ENCODE measurements at places on chromosomes 12 and 14.

DNA sequence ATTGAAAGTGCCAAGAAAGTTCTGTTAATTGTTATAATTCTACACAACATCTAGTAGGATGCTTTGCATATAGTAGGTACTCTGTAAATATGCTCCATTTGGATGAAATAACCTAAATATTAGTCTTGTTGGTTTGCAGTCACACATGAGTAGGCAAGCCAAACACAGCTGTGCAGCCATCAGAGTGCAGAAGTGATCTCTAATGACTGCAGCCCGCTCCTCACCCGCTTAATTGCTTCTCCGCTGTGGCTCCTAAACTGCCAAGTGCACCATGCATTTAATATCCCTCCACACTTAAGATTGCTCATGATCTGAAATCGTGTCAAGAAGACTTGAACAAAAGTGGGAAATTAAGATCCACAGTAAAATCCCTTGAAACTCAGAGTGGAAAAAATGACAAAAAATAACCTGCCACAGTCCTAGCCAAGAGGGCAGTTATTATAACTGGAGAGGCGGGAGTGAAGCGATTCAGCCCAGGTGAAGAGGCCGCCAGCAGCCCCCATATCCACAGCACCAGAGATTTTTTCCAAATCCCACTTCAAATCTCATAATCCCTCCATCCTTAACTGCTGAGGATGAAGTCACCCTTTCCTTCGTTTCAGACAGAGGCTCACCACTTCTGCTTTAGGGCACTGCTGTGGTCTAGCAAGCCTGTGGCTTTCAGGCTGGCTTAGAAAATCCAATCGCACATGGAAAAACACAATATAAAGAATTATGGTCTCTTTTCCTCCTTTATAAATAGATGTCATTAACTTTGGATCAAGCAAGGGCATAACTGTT, 69.5 kb downstream of the TMEM30B start:
- peak; percentile 77 for DNase-seq

- DNase-seq: peak; percentile 63
Measured at GRCh38 chr12:69553628-69554248, 31.5 kb upstream of the CCT2 start.

DNA sequence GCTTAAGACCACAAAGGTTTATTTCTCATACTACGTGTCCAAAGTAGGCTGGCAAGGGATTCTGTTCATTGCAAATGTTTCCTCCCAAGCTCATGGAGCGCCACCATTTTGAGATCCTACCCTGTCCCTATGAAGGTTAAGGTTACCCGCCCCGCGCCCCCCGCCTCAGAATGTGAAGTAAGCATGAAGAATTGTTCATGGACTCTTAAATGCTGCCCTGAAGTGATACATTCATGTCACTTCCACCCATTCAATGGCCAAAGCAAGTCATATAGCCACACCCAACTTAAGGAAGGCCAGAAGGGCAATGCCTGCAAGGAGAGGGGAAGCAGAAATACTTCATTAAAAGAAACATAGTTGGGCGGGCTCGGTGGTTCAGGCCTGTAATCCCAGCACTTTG, 4.2 kb downstream of the TMEM253 start:
- DNase-seq: no peak

DNA sequence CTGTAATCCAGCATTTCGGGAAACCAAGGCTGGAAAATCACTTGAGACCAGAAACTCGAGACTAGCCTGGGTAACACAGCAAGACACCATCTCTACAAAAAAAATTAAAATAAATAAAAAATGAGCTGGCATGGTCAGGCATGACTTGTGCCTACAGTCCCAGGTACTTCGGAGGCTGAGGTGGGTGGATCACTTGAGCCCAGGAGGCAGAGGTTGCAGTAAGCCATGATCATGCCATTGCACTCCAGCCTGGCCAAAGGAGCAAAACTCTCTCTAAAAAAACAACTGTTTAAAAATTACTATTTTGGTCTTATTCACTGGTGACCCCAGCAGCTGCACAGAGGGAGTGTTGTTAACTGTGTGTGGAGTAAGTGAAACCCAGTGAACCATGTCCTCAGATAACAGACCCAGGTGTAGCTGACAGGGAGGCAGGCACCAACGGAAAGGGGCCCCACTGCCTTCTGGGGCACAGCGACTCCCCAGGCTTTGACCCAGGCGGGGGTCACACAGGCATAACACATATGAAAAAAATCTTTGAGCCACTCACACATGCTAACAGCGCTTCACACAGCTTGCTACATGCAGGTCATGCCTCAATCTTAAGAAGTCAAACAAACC, 12.1 kb downstream of the DDX54 start:
- no peak for DNase-seq

GRCh38 chr12:127507341-127507740, 759.6 kb upstream of the TMEM132C start:
- no peak for DNase-seq

GRCh38 chr14:40115583-40115982, 683.4 kb upstream of the FBXO33 start:
- DNase-seq: no peak

DNA sequence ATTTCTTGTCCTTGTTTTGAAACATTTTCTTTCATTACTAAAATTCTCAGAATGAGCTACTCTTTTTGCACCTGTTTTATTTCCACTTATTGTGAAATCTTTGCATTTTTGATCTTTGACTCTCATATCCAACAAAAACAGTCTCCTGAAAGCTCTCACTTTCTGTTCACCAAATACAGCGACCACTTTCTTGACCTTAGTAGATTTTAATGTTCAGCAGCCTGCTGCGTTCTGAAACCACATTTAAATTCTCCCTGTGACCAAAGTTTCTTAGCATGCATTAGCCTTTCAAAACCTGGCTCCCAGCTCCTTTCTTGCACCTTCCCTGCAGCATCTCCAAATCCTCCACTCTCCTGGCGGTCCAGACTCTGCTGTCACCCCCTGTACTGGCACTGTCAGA, 404.4 kb upstream of the PDE3A start:
- no peak for DNase-seq

DNA sequence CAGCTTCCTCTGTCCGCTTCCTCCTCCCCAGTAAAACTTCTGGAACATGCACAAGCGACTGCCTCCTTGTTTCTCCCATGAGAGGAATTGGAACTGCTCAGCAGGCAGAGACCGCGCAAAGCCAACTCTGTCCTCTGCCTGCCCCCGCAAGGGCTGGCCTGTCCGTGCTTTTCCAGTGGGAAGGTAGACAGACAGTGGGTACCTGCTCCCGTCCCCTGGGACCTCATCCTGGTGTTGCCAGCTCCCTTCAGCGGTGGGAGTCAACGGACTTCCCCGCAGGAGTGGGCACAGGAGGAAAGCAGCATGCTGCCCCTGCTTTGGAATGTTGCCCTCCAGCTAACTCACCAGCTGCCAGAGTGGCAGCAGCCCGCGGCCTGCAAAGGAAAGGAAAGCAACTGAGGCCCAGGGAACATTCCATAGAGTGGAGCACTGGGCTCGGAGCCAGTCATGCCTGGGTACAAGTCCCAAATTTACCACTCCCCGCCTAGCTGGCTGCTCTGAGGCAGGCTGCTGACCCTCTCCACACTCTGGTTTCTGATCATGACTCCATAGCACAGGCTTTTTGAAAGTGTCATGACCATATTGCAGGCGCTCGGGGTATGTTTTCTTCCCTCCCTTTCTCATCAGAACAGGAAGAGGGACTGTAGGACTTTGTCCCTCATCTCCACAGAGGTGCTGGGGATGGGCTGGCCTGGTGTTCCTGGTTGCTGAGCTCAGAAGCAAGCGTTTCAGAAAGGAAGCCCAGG, 89.2 kb upstream of the CLMN start:
- no peak for DNase-seq

- peak; percentile 84 for DNase-seq
Measured at GRCh38 chr12:124625867-124626675, 58.7 kb upstream of the NCOR2 start.

GRCh38 chr14:100286484-100287191, 19.6 kb downstream of the SLC25A29 start:
- DNase-seq: no peak

DNA sequence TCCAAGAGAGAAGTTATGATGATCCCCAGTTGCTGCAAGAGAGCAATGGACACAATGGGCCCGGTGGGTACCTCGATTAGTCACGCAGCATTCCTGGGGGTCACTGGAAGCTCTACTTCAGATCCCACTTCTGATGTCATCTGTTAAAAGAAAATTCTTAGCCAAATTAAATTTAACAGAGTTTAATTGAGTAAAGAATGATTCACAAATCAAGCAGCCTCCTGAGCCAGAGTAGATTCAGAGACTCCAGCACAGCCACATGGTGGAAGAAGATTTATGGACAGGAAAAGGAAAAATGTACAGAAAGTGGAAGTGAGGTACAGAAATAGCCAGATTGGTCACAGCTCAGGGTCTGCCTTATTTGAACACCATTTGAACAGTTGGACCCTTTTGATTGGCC, 107.5 kb downstream of the SPTSSA start:
- DNase-seq: peak; percentile 92

- DNase-seq: peak; percentile 71
Measured at GRCh38 chr12:26122681-26123481, 2.0 kb downstream of the BHLHE41 start.

GRCh38 chr12:31590642-31591379, at the start of gene DENND5B:
DENND5B (minus strand) TSS chr12:31591136; CDS start chr12:31590832, 304 bp downstream.
- peak; percentile 80 for DNase-seq

DNA sequence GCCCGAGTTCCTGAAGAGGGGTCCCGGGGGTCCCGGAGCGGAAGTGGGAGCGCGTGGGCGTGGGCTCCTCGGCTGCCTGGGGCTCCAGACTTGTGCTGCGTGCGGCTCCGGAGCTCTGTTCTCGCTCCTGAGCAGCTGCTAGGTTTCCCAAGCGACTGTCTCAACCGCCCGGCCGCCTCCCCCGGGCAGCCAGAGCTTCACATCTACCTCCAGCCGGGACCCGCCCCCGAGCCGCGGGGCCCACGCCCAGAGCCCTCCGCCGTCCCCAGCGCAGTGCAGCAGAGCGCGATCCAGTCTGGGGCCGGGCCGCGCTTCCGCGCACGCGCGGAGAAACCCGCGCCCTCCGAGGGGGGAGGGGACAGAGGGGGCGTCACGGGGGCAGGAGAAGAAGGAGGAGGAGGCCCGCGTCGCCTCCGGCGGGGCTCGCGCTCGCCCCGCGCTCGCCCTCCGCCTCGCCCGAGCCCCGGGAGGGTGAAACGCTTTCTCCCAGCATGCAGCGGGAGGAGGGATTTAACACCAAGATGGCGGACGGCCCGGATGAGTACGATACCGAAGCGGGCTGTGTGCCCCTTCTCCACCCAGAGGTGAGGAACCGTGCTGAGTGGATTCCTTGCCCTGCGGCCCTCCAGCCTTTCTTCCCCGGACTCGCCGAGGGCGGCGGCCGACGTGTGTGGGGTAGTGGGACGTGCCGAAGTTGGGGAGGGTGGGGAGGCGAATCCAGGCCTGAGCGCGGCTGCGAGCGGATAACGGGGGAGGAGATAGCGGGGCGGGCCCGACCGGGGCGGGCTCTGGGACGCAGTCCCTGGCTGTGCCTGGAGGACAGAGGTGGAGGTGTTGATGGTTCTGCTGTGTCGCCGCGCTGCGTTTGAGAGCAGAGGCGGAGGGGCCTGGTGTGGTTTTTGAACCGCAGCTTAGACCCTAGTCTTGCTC, at the start of gene ZDHHC17:
ZDHHC17 (plus strand) TSS at position 370 of the 930 bp plus-strand sequence; CDS start at position 492, 122 bp downstream.
- DNase-seq: peak; percentile 96

DNA sequence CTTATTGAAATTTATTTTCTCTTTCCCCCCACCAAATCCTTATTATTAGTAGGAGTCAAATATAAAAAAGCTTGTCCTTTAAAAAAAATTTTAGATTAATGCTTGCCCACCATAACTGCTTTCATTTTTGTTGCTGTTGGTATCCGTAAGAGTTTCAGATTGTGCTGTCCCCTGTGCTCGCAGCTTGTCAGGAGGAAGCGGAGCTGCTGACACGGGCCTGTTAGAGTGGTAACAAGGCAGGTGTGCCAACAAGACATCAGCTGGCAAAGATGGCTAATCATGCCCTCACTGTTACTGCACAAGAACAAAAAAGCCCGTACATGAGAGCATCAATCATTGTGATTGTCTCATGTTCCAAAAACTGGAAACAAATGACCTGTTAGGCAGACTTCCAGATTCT, 148.4 kb downstream of the ALG10B start:
- no peak for DNase-seq

DNA sequence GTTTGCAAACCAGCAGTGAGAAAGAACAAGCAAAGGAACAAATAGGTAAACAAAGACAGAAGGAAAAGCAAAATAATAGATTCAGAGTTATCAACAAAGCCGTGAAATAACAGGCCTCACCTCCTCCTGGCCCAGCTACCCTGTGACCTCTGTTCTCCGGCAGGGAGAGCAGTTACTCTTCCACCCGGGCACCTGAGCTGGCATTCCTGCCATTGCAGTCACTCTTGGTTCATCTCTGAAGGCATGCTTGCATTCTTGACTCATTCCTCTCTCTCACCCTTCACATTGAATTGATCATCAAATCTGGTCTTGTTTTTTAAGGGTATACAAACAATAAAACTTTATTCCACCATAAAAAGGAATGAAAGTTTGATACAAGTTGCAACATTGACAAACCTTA, 95.1 kb downstream of the TTC8 start:
- no peak for DNase-seq

GRCh38 chr12:43737646-43738045, 20.9 kb downstream of the PUS7L start:
- no peak for DNase-seq

DNA sequence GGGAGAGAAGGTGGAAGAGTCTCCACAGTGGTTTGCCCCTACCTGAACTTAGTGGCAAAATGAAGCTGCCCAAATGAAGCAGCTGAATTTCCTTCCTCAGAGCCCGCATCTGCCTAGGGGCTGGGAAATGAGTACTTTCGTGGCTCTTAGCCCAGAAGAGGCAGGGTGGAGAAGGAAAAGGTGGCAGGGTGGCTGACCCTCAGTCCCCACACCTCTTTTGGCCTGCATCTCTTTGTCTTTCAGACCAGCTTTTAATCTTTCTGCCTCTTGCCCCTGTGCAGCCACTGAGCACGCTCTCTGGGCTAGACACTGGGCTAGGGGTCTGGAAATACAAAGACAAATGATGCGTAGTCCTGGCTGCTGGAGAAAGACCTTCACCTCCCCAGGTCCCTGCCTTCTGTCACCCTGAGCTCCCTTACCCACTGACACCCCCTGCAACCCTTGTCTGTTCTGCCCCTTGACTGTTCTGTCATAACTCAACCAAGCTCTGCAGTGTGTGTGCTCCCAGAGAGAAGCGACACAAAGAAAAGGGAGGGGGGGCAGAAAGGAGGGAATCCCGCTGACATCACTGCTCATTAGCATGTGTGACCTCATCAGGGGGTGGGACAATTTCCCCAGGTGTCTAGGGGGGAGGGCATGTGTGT, 371 bp upstream of the REM2 start:
- peak; percentile 54 for DNase-seq

- no peak for DNase-seq
Measured at GRCh38 chr12:124236625-124237031, 58.3 kb upstream of the RFLNA start.

Measured in SJCRH30 (cell line).